ENCODE measurements at places on chromosomes 4 and X.

DNA sequence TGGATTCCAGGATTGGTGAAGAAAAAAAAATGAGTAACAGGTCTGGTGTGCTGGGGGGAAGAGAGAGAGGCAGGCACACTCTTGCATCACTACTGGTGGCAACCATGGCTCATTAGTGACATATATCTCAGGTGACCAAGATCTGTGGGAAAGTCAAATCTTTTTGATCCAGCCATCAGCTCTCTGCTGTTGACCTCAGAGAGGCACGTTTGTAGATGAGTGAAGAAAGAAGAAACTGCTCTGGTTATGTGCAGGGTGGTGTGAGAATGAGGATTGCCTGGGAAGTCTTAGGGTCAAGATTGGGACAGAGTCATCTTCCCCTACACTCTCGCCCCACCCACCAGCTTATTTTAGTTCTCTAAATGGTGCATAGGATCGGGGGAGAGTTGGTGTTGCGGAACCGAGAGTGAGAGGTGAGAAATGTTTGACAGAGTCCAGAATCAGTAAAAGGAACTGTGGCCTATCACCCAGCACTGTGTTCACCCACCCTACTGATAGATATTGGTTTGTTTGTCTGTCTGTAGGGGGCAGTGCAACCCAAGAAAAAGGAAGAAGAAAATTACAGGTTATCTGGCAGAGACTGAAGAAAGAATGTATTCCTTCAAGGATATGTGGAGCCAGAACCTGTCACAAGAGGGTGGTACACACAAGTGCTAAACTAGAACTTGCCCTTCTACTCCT, 21.9 kb downstream of the ARMCX6 start:
- no peak for DNase-seq

- DNase-seq = no peak
Observed at GRCh38 chr4:34720571-34720970, 1523.7 kb downstream of the ARAP2 start.

DNA sequence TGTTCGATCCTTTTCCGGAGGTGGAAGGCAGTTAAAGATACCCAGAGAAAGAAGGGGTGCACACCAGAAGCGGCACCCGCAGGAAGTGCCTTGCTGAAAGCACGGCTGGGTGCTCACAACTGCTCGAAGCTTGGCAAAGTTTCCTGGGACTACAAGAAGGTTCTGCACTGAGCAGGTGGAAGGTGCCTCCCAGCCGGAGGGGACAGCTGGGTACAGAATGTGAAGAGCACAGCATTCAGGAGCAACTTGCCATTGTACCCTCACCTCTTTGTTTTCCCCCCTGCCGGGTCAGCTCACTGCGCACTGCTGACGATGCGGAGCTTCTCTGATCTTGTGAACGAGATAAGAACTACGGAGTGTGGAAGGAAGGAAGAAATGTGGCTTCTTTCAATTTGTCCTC, 289.2 kb downstream of the FBXW7 start:
- no peak for DNase-seq

DNA sequence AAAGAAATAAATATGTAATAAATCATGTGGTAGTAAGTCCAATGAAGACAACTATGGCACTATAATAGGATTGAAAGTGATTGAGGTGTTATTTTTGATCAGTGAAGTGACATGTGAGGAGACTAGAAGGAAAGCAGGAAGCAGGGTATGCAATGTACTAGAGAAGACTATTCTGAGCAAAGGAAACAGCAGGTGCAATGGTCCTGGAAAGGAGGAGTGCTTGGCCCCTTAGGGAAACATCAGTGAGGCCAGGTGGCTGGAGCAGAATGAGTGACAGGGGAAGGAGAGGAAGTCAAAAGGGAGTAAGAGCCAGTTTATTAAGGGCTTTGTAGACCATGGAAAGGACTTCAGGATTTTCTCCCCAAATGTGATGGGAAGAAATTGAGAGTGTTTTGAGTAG, 207.6 kb upstream of the HCCS start:
- DNase-seq = no peak

GRCh38 chr4:184329659-184330400, 112.2 kb upstream of the ENPP6 start:
- DNase-seq = no peak

DNA sequence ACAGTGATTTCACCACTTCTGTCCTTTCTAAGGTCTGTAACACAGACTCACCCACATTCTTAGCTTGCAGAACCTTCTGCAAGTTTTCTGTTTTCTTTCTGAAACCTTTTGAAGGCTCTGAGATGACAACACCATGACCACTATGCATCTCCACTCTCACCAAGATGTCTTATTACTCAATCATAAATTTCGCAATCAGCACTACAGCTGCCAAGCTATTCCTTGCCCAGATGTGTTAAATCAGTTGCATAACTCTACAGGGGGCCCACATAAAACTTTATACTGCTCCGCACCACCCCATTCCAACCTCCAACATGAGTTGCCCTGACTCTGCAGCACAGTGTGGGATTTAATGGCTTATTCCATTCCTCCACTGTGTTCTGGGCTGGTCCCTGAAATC, 229.9 kb downstream of the COL25A1 start:
- no peak for DNase-seq

- DNase-seq = no peak
Observed at GRCh38 chr4:76016393-76016792, 6.9 kb downstream of the CXCL10 start.

- DNase-seq = no peak
Observed at GRCh38 chrX:22177950-22178515, 94.7 kb upstream of the CBLL2 start.

GRCh38 chr4:162154862-162155540, 8.8 kb downstream of the FSTL5 start:
- DNase-seq = no peak

DNA sequence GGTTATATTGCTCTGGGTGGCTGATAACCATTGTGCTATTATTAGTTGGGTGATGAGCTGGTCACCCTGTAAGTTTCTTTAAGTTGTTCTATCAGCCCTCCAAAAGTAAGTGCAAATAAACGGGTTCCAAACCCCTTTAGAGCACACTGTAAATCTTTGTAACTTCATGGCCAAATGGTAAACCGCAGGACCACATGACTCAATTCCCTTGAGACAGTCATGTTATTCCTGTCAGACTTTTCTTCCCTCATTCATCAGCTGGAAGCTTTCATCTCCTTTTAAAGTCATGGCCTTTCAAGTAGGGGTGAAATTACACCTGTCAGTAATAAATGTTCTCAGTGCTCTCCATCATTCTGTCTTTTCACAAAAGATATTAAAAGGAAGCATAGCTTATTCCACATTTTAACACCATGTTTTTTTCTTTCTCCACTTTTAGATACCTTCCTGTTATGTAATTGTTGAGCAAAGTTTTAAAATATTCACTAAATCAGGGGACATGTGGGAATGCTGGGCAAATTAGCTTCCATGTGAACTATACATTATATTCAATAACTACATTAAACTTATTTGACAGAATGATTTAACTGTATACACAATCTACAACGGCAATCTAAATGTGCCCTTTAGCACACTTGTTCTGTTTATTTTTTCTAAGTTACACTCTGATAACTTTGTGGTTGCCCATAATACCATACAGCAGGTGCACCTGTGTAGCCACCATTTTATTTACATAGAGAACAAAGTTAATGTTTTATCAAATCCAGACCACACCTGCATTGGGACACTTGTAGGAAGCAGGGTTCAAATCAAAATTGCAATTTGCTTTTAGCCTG, 275.5 kb downstream of the CFAP299 start:
- no peak for DNase-seq

GRCh38 chr4:33780952-33781791, 2463.1 kb downstream of the ARAP2 start:
- no peak for DNase-seq

DNA sequence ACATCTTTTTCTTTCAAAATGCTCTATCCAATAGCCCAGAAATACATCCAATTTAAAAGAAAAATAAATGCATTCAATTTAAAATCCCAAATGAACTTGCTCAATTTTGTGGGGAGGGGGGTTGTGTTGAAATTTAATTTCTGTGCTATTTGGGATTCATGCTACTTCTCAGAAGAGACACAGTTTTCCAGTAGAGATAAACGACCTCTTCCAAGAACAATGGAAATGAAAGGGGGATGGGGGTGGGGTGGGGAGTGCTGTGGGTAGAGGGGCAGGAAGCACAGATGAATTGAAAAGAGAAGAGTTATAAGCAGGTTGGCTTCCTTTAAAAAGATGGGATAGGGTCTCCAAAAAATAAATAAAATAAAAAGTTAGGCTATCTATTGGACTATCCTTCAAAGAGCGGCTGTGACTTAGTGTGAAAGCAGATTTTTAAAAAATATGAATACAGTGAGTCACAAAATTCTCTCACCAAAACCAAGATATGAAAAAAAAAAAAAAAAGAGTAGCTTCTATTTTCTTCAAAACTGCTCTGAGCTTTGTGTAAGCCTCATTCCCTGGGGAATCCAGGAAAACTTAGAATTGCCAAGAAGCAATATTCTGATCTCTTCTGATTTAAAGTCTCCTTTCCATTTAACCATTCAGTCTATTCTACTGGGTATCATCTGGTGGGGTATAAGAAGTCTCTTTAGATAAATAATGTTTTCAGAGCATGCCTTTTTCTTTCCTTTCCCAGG, 324.3 kb downstream of the PTTG2 start:
- no peak for DNase-seq

DNA sequence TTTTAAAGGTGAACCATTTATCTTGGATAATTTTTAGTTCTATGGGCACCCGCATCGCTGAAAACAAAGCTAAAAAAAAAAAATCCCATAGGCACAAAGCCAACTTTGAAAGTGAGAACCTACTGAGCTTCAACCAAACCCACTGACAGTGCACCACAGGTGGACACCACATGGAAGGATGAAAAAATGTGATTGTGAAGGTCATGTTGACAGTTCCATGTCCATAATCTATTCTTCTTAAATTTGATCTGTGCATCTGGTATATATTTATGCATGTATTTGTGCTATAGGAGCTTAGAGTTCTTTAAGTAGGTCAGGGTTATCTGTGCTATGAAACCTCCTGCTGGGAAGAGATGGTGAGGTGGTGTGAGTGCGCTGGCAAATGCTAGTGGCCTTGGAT, 374.3 kb downstream of the SPRY1 start:
- DNase-seq = no peak
